Activated CD4-positive, alpha-beta T cell treated with anti-CD3 and anti-CD28 coated beads, Interleukin-2, amount 50 U/mL, for 24 hours (primary cell): ENCODE measurements at places on chromosomes 3 and 15.

GRCh38 chr3:138818185-138818860 is 16.4 kb downstream of the PIK3CB start:
- no peak for DNase-seq

DNA sequence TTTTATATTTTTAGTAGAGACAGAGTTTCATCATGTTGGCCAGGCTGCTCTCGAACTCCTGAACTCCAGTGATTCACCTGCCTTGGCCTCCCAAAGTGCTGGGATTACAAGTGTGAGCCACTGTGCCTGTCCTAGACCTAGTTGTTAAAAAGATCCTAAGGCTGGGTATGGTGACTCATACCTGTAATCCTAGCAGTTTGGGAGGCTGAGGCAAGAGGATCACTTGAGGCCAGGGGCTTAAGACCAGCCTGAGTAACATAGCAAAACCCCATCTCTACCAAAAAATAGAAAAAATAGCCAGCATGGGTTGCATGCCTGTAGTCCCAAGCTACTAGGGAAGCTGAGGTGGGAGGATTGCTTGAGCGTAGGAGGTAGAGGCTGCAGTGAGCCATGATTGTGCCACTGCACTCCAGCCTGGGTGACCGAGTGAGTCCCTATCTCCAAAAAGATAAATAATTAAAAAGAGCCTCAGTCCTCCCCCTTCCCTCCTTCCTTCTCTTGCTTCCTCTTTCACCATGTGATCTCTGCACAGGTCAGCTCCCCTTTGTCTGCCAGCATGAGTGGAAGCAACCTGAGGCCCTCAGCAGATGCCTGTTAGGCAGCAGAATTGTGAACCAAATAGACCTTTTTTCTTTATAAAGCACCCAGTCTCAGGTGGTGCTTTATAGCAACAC is 9.8 kb upstream of the FNDC3B start:
- DNase-seq: no peak

DNA sequence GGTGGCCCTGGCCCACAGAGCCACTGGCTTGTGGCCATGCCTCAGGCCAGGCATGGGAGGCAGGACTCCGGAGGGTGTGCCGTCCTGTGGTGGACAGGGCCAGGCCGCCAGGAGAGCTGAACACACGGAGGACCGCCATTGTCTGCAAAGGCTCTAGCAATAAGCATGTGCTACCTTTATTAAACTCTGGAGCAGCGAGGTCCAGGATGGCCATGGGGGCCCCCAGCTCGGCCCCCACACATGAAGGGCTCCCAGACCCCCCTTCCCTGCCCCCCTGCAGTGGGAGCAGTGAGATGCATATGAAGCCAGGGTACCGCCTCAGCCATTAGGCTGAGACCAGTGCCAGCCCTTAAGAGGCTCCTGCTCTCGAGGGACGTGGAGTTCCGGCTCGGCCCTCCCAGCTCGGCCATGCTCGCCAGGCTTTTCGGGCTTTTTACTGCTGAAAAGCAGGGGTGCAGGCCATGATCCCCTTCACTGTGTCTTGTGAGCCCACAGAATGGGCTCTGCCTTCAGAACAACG is 2.7 kb downstream of the AMIGO3 start:
- no peak for DNase-seq

- DNase-seq: no peak
These were observed 309.8 kb downstream of the VPS13C start for GRCh38 chr15:61750271-61751084.

- no peak for DNase-seq
These were observed 16.2 kb upstream of the HERC1 start for GRCh38 chr15:63849906-63850305.

DNA sequence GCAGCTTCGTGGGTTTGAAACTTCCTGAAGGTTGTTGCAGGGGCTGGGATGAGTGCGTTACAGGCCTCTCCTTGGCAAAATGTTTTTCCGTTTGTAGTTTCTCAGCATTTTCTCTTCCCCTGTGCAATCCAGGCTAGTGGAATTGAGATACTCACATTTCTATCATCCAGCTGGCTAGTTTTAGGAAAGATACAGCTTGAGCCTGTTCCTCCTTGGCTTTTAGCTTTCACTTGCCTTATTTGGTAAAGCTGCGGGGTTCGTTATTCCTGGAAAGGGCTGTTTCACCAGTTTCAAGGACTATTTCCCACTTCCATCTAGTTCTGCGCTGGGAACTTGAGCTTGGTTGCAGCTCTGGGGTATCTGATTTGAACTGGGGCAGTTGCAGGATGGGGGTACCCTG is 90.3 kb downstream of the ITPR1 start:
- no peak for DNase-seq

- DNase-seq: no peak
These were observed 172.5 kb downstream of the MTHFS start for GRCh38 chr15:79724312-79724711.

GRCh38 chr3:124997303-124998246 is 58.2 kb downstream of the HEG1 start:
- DNase-seq: no peak

- DNase-seq: no peak
These were observed 10.1 kb upstream of the LRRC15 start for GRCh38 chr3:194379651-194380050.
